ENCODE measurements at places on chromosomes 4 and X. TPM values are rescaled to one million over a fixed set of nuclear protein-coding genes. Genes with fewer than 3 reads are reported as not detected.

CCNQ gene
- 18.8 TPM for total RNA-seq

FAM13A gene
- 20.3 TPM for total RNA-seq

CSAG3 gene
- not detected for total RNA-seq

FAM47E gene
- 0.55 TPM for total RNA-seq

SSX1 gene
- total RNA-seq = not detected

All from osteocyte (in vitro differentiated cells).